Activated CD8-positive, alpha-beta memory T cell treated with anti-CD3 and anti-CD28 coated beads for 4 hours (primary cell): ENCODE measurements at places on chromosomes 3 and 15.

DNA sequence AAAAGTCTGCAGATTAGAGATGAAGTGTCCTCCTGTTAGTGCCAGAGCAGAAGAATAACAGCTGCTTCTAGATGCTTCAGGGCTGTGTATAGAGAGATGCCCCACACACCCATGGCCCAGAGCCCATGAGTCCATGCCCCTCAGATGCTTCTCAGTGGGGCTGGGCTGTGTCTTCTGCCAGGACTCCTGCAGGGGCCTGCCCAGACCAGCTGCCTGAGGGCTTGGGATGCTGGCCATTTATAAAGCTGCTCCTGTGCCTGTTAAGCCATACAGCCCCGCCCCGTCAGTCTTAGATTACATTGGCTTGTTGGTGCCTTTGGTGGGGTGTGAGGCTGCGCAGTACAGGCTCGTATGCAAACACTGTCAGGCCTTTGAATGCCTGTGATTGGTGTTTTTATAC is 318.0 kb upstream of the CTDSPL start:
- DNase-seq = no peak

- no peak for DNase-seq
Observed at GRCh38 chr15:93852761-93853160, 378.6 kb upstream of the MCTP2 start.

DNA sequence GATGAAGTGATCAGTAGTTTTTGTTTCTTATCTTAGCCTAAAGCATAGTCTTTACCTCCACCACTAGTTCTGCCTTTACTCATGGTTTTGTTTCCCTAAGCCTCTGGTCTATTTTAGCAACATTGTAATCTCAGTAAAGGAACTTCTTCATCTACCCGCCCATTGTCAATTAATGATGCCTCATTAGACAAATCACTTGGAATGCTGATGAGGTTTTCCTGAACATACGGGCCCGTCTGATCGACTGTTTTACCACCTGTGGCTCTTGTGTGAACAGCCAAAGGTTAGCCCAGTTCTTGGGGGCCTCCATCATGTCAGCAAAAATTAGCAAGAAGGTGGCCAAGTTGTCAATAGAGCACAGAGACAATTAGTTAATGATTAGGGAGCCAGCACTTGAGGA is 470.1 kb upstream of the ARRDC4 start:
- no peak for DNase-seq

GRCh38 chr15:59420986-59421618 is 16.9 kb upstream of the FAM81A start:
- no peak for DNase-seq

GRCh38 chr3:134495980-134496379 is 10.1 kb downstream of the CEP63 start:
- no peak for DNase-seq

GRCh38 chr3:123926396-123926795 is 34.6 kb downstream of the CCDC14 start:
- no peak for DNase-seq

DNA sequence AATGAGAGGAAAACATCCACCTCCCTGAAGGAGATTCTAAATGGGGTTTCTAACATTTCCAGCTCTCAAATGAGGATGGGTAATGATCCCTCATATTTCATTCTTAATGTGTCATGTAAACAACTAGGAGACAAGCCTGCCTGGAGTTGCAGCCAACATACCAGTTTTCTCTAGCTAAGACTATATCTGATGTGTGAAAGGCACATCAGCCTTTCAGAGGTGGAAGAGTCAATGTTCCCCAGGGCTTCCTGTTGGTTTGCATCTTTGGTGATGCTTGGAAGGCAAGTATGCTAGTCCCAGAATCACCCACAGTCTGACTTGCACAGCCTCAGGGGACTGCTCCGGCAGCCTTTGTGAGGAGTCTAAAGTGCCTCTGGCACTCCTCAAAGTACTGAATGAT is 921.2 kb downstream of the SQOR start:
- no peak for DNase-seq

- no peak for DNase-seq
Observed at GRCh38 chr3:182487611-182488010, 305.7 kb upstream of the ATP11B start.

- DNase-seq = no peak
Observed at GRCh38 chr15:43463507-43463906, 29.4 kb downstream of the TP53BP1 start.

- DNase-seq = no peak
Observed at GRCh38 chr3:58004973-58005372, 3.2 kb upstream of the FLNB start.

DNA sequence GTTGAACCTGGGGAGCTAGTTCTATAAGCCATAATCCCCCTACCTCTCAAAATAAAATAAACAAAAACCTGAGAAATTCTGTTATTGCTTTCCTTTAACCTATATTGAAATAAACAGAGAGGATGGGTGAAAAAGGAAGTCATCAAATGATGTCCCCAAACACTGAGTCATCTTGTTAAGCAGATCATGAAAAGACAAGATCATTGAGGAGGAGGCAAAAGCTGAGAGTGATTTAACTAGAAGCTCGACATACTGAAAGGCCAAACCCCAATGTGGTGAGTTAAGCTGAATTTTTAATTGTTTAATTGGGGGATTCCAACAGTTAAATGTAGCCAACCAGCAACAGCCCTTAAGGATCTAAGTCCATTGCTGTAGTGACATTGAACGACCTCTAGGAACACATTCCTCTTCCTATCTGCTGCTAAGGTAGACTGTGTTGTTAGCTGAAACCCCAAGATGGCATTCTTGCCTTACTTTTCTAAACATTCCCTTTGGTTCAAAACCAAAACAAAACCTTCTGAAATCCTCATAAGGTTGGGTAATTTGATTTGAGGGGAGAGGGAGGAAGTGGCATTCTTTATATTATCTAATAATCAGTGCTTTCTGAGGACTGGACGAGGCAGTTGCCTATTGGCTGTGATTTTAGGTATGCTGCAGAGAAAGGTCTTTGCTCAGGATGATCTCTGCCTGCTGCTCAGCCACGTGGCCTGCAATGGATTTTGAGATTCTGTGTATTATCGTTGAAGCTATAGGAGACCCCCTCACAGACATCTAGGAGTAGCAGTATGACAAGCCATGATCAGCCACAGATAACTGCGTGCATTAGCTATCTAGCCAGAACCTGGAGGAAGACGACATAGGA is 62.7 kb upstream of the BNIP2 start:
- DNase-seq = no peak
